ENCODE measurements at places on chromosomes 13 and 19.

DNA sequence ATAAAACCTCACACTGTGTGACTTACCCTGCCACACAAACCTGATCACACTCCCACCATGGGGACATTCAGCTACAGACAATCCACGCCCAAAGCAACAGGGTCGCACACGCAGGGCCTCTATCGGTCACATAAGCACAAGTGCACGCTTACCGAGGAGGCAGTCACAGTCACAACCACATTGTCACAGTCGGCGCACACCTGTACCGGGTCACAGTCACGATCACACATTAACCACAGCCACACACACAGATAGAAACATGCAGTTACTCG, 579 bp downstream of the ZNF566 start:
- no peak for DNase-seq

DNA sequence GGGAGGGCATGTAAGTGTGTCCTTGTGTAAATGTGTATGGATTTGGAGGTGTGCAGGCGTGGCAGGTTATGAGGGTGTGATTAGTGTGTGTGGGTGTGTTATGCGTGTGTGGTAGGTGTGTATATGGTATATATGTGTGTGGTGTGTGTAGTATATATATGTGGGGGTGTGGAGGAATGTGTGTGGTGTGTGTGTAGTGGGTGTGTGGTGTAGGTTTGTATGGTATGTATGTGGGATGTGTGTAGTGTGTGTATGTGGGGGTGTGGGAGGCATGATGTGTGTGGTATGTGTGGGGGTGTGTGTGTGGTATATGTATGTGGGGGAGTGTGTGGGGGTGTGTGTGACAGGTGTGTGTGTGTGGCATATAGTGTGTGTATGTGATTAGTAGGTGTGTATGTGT, 104.2 kb downstream of the SLC7A1 start:
- no peak for DNase-seq

DNA sequence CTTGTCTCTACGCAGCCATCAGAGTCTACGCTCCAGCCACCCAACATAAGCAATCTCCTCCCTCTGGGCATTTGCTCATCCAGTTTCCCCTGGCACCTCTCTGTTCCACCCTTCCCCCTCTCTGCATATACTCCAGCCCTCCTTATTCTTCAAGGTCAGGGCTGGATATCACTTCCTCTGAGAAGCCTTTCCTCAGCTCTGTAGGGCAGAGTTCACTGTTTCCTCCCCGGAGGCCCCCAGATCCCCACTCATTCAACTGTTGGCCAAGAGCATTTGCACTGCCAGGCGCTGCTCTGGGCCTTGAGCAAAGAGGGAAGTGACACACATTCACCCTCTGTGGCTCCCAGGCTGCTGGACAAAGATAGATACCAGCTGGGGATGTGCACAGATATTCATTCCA, 3.3 kb downstream of the FCGRT start:
- DNase-seq, result no peak

DNA sequence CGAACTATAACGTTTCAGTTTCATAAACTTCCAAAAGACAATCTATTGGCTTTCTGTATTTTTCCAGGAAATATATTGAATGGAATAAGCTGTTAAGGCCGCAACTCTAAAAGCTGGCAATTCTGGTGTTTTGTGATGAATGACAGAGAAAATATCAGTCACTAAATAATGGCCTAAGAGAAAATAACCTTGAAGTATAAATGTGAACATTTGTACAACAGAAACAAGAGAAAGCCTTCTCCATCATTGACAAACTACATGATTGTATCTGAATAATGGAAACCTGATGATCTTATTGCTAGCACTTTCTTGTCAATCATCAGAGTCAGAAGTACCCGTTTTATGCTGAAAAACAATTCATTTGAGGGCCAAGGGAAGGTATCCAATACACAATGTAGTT, 134.3 kb downstream of the TRPC4 start:
- DNase-seq, result no peak

GRCh38 chr13:113034451-113035212, 65.6 kb downstream of the MCF2L start:
- DNase-seq, result no peak

DNA sequence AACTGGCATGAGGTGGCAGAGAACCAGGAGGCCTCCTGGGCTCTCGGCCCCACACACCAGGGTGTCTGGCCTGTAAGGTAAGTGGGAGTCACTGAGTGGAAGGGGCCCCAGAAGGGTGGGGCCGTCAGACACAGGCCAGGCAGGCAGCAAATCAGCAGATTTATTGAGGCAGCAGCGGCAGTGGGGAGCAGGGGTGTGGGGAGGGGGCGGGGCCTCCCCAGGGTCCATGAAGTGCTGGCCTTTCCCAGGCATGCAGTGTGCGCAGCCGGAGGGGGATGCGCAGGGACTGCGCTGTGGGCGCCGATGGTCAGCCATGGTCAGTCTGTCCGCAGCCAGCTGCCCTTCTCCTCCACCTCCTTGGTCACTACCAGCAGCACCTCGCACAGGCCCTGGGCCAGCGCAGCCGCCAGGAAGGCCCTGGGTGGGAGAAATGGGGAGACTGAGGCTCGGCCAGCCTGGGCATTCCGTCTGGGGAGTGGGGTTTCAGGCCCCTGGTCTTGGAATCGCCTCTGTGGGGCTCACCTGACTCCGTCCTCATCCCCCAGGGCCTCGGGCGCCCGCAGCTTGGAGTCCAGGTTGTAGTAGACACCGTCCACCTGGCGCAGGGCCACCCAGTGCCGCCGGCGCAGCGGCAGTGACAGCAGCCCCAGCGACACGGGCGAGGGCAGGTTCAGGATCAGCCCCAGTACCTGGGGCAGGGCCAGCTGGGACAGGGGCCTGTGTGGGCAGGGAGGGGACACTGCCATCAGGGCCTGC, 5.0 kb downstream of the JOSD2 start:
- no peak for DNase-seq

DNA sequence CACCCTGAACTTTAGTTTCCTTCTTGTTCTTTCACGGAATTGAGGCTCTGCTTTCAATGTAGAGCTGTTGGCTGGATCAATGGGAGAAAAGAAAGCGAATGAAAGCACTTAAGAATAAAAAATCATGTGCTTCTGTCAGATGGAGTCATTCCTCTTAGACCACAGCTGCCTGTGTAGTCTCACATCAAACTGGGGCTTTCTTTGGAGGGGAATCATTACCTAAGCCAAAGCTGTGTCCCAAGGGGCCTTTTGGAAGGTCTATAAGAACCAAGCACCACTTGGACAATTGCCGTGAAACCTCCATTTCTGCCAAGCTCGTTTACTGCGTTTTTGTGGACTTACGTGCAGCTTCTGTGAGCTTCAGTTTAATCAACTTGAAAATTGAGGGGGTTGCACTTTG, 44.2 kb upstream of the RNF113B start:
- DNase-seq, result no peak

DNA sequence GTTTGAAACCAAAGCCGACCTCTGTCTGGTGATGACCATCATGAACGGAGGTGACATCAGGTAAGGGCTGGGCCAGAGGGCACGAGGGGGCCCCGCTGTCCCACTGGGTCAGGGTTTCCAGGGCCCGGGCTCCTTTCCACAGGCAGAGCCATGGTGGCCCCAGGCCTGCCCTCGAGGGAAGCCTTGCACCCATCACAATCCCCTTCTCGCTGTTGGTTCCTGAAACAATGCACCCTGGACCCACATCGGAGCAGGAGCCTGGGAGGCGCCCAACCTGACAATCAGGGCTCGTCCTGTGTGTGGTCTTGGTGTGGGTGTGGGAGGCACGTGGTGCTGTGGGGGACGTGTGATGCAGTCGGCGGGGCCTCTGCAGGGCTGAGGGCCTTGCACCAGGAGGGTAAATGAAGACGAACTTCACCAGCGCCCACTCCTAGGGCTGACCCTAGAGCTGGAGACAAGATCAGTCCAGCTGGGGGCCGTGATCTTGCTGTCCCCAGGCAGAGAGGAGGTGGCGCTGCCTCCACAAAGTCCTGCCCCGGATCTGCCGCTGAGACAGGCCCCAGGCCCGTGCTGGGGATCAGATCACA, 2.8 kb downstream of the GRK1 start:
- DNase-seq, result peak; percentile 14

DNA sequence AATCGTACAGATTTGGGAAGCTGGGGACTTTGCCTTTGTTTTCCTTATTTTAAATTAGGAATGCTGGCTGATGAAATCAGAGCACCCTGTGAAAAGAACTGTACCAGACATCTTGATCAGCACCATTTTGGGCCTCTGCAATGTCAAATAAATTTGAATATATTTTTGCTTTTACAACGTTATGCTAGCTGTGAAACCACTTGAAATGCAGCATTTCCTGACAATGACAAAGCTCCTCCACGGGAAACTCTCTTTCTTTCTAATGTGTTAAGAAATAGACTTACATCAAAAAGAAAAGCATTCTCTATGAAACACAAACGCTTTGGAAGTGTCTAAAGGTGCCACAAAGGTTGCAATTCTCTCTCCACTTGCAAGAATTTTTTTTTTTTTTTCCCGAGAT, 47.1 kb upstream of the MAP3K10 start:
- no peak for DNase-seq

Measured in activated naive CD8-positive, alpha-beta T cell treated with anti-CD3 and anti-CD28 coated beads, Interleukin-2, amount 10 ng/mL, durations not matched to agents 7 days and 5 days (primary cell).